ENCODE measurements at places on chromosomes 4 and X.

GRCh38 chrX:17411205-17411604 is 36.2 kb downstream of the NHS start:
- no peak for DNase-seq

- DNase-seq: no peak
Measured at GRCh38 chr4:7539659-7540058, 104.9 kb upstream of the PSAPL1 start.

- DNase-seq: no peak
Measured at GRCh38 chrX:20029728-20030127, 38.9 kb upstream of the BCLAF3 start.

- no peak for DNase-seq
Measured at GRCh38 chr4:7518871-7519637, 84.3 kb upstream of the PSAPL1 start.

GRCh38 chr4:26812049-26812714 is 48.5 kb upstream of the STIM2 start:
- DNase-seq: no peak

DNA sequence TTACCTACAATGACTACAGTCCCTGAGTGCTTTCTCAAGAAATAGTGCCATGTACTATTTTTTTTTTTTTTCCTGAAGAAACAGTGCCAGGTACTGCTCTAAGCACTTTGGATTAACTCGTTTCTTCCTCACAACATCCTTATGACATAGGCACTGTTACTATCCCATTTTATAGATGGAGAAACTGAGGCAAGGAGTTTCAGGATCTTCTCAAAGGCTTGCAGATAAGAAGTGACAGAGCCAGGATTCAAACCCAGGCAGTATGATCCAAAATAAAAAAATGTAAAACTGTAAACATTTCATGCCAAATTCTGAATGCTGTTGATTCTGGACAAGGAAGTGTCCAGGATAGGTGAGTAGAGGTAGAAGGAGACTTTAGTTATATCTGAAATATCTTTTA is 1.1 kb downstream of the FANCB start:
- no peak for DNase-seq

DNA sequence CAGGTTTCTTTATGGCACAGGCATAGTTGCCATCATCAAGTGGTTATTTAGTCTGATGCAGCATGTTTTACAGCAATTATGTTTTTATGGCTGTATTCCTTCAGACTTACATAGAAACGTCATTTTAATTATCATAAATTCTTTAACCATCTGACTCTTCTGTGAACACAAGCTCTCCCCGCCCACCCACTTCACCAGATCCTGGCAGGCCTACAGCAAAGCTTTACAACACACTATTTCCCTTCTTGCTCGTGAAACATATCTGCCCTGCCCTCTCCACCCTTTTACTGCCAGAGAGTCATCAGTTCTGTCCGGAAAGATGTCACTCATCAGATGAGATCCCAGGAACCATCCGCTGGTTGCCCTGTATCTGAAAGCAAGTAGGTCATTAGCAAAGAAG is 120.5 kb downstream of the HS6ST2 start:
- DNase-seq: no peak

- no peak for DNase-seq
Measured at GRCh38 chrX:42025861-42026260, 102.5 kb upstream of the CASK start.

GRCh38 chr4:56656346-56656643 is 24.8 kb downstream of the HOPX start:
- no peak for DNase-seq

DNA sequence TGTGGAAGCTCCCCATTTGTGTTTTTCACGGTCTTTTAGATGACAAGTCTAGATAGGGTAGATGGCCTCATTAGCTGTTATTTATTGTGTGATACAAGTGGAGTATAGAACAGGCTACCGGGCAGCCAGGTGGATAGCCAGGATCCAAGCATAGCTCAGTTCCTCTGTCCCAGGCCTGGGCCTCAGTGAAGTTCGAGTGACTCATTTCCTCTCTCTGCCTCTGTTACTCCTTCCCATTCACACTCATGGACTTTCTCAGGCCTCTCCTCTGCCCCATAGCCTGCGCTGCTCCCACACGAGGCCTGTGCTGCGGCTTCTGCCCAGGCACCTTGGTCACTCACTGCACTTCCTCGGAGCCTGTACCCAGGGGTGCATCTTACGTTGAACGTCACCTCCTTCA is 54.5 kb downstream of the TENM3 start:
- DNase-seq: no peak

- DNase-seq: no peak
Measured at GRCh38 chrX:113726009-113726408, 857.9 kb upstream of the HTR2C start.

- no peak for DNase-seq
Measured at GRCh38 chr4:86657382-86657781, 63.3 kb downstream of the PTPN13 start.

DNA sequence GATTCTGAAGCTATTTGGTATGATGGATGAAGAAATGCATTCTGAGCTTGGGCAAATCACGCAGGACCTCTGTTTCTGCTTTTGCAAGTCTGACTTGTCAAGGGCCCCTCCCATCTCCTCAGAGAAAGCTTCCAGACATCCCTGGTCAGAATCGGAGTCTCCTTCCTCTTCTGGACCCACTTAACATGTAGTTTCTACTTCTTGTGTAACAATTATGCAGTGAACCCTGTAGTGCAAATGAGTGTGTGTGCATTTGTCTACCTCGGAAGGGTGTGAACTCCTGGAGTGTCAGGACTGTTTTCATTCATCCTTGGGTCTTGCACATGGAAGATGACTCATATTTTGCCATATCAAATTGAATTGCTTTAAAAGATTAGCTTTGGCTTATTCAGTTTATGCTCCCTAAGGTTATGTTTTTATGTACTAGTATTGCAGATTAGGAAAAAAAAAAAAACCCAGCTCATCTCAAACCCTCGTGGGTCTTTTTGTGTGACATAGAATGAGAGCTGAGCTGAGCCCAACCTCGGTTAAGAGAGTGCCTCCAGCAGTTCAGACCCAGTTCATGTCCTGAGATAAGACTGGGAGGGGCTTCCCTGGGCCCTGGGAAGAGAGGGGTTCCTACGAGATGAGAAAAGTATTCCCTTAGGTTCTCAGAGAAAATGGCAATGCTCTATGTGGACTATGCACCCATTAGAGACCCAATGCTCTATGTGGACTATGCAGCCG is 61.1 kb upstream of the RPL34 start:
- no peak for DNase-seq

- no peak for DNase-seq
Measured at GRCh38 chr4:3835527-3836405, 69.6 kb downstream of the ADRA2C start.
